Esophagus (tissue), 2 donors: ENCODE measurements at places on chromosomes 1 and 21. TPM values are rescaled to one million over a fixed set of nuclear protein-coding genes. Genes with fewer than 3 reads are reported as not detected.

Gene CD1B
- 0.13 TPM for polyA plus RNA-seq

Gene ADGRB2
- 0.51 TPM for polyA plus RNA-seq

Gene SON
- 92.1 TPM for polyA plus RNA-seq

Gene DCDC2B
- not detected for polyA plus RNA-seq

Gene TMEM61
- 1.2 TPM for polyA plus RNA-seq

Gene OR14K1
- polyA plus RNA-seq = not detected

Gene RAB42
- 0.96 TPM for polyA plus RNA-seq

Gene SDC3
- polyA plus RNA-seq = 4.8 TPM

Gene PAQR7
- 14.3 TPM for polyA plus RNA-seq

Gene VASH2
- 0.24 TPM for polyA plus RNA-seq

Gene TENT5C
- polyA plus RNA-seq = 0.29 TPM

Gene FCGR3A
- polyA plus RNA-seq = 0.57 TPM

Gene PRKAA2
- 0.98 TPM for polyA plus RNA-seq

Gene GUCA2A
- polyA plus RNA-seq = not detected

Gene IFNLR1
- 2.2 TPM for polyA plus RNA-seq

Gene AQP10
- 0.02 TPM for polyA plus RNA-seq

Gene TSSK3
- polyA plus RNA-seq = 0.53 TPM

Gene SLC9C2
- not detected for polyA plus RNA-seq

Gene HSD3B1
- polyA plus RNA-seq = not detected
